ENCODE measurements at places on chromosomes 4 and X.

DNA sequence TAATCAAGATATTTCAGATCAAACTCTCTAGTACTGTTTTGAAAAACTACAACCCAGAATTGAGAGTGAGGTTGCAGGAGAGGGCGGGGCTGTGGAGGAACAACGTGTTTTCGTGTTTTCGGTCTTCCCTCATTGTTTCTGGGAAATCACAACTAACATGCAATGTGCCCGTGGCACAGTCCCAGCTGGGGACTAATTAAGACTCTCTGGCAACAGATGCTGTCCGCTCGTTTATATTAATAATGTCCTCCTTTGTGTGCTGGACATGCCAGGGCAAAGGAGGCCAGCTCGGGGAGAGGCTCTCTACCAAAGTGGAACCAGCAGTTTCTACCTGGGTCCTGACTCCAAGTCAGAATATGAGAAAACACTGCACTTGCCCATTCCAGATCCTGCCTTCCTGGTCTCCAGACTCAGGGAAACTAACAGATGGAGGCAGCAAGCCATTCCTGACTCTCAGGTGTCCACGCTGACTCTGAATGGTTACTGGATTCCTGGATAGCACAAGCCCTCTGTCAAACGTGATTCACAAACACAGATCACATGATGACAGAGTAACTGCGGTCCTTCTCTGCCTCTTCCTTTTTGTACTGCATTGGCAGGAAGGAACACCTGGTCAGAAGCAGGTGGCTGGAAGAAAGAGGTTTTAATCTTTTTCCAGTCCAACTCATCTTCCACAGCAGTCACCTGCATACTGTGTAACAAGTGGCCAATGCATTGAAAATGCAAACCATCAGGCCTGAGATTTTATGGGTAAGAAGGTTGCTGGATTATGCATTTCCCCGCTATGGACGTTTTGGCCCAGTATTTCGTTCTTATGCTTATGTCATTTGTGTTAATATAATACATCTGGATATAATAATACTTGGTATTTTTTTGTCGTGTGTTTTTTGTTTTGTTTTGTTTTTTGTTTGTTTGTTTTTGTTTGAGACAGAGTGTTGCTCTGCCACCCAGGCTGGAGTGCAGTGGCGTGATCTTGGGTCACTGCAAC lies 65.0 kb downstream of the COQ2 start:
- DNase-seq: peak; percentile 38

GRCh38 chrX:769796-770195 lies 139.2 kb downstream of the SHOX start:
- no peak for DNase-seq

DNA sequence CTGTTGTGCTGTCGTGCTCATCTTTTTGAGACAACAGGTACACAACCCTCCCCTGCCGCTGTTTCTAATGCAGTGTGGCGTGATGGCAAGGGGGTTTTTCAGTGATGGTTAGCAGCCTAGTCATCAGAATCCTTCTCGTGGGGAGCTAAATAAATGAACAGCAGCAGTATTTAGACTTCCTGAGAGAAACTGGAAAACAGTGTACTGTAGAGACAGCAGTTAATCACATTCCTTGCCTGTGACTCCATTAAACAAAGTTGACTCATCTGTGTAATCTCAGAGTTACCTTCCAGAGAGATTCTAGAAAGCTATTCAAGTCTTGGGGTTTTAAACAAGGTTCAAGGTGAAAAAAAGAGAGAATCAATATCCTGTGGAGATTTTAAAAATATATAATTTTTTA lies 1753.2 kb upstream of the PCDH7 start:
- no peak for DNase-seq

DNA sequence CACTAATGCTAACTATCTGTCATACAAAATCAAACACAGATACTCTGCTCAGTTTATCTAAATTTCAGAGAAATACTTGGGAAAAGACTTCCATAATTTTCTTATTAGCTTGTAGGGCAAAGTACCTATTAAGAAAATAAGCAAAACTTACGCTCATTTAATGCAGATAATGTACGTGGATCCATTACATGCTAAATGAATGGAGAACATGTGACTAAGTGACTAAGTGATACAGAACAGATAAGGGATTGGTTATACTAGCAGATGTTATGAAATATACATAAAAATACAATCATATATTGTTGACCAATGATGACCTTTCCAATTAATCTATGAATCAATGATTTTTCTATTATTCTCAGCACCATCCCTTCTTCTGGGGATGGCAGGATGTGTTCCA lies 25.7 kb downstream of the EREG start:
- no peak for DNase-seq

Measured in CD4-positive, alpha-beta T cell treated with Interleukin-12 subunit alpha and Interleukin-12 subunit beta, for 1 hour (primary cell).